ENCODE measurements at places on chromosomes 16 and 17.

DNA sequence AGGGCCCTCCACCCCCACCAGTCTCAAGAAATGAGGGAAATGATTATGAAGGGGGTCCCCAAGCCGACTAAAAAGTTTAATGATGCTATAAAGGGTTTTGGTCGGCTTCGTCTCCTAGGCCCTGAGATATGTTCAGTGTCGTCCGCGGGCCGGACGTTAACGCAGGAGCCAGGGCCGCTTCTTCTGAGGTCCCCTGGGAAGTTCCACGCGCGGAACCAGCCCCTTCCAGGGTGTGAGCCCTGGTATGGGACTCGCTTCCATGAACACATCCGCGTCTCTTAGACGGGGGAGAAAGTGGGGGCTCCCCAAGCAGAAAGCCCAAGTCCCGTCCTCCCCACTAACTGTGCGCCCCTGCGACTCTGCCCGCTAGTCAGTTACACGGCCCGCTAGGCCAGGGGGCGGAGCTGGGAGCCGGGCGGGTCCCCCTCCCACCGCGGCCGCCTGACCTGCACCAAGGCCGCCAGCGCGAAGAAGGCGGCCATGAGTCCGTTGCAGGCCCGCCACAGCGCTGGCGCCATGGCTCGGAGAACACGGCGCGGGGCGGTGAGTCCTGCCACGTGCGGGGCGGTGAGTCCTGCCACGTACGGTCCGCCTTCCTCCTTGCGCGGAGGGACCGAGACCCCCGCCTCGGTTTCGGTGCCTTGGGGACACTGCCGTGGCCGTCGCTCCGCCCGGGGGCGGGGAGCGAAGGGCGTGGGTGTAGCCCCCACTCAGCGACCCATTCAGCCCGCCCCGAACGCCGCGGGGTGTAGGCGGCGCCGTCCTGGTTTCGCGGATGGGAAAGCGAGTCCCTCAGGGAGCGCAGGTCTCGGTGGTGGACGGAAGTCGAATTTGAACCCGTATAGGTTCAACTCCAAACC is at the start of gene TMEM220:
Gene TMEM220 (minus strand): TSS at position 690 of the 860 bp plus-strand sequence. CDS start 172 bp downstream, at position 518.
- no peak for DNase-seq

GRCh38 chr16:57383276-57384247 is 11.3 kb downstream of the CX3CL1 start:
- no peak for DNase-seq

DNA sequence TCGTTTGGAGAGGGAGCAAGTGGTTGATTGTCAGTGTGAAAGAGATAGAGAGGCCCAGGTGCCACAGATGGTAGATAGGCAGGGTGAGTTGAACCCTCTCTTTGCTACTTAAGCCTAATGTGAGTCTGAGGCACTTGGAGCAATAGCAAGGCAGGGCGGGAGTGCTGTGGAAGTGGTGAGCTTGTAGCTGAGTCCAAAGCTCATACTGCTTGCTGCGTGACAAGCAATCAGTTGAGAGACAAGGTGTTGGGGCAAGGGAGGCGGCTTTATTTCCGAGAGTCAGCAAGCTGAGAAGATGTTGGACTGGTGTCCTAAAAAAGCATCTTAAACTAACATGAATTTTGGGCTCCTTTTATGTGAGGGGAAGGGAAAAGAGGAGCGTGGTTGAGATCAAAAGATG is 112.9 kb upstream of the ZKSCAN2 start:
- no peak for DNase-seq

DNA sequence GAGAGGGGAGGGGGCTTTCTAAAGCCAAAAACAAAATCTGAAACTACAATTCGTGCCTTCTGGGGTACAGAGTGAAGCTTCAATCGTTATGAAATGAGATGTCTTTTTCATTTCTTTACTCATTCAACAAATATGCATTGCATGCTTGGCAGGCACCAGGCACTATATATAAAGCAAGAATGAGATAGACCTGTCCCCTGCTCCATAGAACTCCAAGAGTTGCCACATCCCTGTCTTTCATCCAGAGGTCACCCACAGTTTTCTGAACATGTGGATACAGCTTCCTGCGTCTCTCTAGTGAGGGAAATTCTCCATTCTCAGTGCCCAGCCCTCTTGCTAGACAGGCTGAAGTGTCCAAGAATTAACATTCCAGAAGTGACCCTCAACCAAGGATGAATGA is 343.2 kb upstream of the MAF start:
- no peak for DNase-seq

DNA sequence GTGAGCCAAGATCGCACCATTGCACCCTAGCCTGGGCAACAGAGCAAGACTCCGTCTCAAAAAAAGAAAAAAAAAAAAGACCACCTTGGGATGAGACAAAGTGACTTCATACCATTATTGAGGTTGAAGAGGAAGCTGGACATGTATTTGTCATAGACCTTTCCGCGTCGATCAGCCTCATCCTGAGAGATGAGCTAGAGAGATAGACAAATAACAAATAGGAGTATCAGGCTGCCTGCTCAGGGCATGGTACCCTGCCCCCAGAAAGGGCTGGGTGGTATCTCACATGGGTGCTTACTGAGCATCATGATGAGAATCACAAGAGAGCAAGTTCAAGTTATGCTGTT is 22.1 kb downstream of the CNTNAP1 start:
- DNase-seq = no peak

DNA sequence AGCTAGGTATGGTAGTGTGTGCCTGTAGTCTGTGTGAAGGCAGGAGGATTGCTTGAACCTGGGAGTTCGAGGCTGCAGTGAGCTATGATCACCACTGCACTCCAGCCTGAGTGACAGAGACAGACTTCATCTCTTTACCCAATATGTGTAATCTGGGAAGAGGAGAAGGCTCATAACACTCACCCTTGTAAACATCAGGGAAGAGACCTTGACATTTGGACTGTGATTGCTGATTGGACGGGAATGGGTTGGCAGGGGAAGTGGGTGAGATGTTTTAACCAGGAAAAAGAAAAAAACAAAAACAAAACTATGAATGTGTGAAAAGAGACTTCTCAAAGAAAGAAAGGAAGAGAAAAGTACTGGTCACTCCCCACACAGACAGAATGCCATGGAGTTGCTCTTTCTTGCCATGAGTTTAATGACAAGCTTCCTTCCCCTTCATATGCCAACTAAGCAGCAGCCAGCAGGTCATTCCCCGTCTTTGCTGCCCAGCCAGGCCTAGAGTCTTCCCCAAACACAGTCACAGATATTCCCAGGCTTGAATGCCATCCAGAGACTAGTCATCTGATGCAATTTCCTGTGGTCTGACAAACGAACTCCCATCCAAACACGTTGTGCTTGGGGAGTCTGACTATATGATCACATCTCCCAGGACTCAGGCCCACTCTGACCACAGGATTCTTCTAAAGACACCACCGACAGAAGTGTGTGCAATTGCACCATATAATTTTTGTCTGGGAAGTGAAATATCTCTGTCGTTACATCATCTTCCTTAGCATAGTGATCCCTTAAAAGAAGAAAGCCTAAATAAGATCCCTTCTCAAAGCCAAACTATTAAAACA is 3.6 kb upstream of the XAF1 start:
- DNase-seq = no peak
